A549 treated with dexamethasone at 1 μM for 4 hours (cell line): ENCODE measurements at places on chromosomes 3 and 15. TPM values are rescaled to one million over a fixed set of nuclear protein-coding genes. Genes with fewer than 3 reads are reported as not detected.

Gene TJP1
- 72.3 to 107 TPM (median 96.3 TPM) in 5 replicates for total RNA-seq

Gene CD86
- 0.12 TPM in 1 of 5 replicates, not detected in the others for total RNA-seq

Gene COL8A1
- not detected in 5 replicates for total RNA-seq

Gene GABRG3
- 0.24 to 0.49 TPM (median 0.38 TPM) in 5 replicates for total RNA-seq

Gene RASA2
- total RNA-seq = 5.8 to 9.2 TPM (median 8.0 TPM) in 5 replicates

Gene CCR8
- total RNA-seq = not detected in 5 replicates

Gene MESP2
- 0.25 to 0.63 TPM (median 0.45 TPM) in 4 of 5 replicates, not detected in the other for total RNA-seq

Gene FANCD2
- 18.3 to 21.7 TPM (median 20.2 TPM) in 5 replicates for total RNA-seq

Gene BSN
- total RNA-seq = 0.11 to 0.26 TPM (median 0.22 TPM) in 5 replicates
